ENCODE measurements at places on chromosomes 4 and X. TPM values are rescaled to one million over a fixed set of nuclear protein-coding genes. Genes with fewer than 3 reads are reported as not detected.

GRCh38 chrX:143437439-143437838, 79.8 kb downstream of the SPANXN3 start:
- H3K27ac ChIP-seq = no peak overlapping the region
- H3K4me3 ChIP-seq = no peak overlapping the region
- H3K4me1 ChIP-seq = no peaks in the 10 kb centered on the region
- H3K36me3 ChIP-seq = no peaks in the 10 kb centered on the region

DNA sequence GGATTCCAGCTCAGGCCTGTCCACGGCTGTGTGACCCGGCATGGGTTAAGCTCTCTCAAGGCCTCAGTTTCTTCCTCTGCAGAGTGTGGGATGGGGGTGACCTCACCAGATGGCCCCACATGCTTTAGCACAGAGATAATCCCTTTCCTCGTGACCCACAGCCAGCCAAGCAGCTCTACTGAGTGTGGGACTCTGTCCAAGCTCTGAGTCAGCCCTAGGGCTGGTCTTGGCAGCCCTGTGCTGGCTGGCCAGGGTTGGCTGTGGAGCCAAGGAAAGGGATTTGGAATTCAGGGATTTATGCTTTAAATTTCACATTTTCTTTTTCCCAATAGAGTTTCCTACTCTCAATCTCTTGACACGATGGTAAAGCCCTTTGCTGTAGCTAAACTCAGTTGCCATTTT, 19.7 kb upstream of the SPON2 start:
- no peaks in the 10 kb centered on the region for H3K27me3 ChIP-seq
- no peak overlapping the region for H3K4me3 ChIP-seq
- H3K4me1 ChIP-seq = peaks cover 23% of the 10 kb centered on the region
- peak overlapping the region; percentile 87 for H3K27ac ChIP-seq
- H3K36me3 ChIP-seq = no peaks in the 10 kb centered on the region

- no peak overlapping the region for H3K27ac ChIP-seq
- no peak for DNase-seq
- H3K4me1 ChIP-seq = no peaks in the 10 kb centered on the region
- H3K36me3 ChIP-seq = no peaks in the 10 kb centered on the region
These were observed 32.4 kb downstream of the CCNG2 start for GRCh38 chr4:77189412-77189811.

DNA sequence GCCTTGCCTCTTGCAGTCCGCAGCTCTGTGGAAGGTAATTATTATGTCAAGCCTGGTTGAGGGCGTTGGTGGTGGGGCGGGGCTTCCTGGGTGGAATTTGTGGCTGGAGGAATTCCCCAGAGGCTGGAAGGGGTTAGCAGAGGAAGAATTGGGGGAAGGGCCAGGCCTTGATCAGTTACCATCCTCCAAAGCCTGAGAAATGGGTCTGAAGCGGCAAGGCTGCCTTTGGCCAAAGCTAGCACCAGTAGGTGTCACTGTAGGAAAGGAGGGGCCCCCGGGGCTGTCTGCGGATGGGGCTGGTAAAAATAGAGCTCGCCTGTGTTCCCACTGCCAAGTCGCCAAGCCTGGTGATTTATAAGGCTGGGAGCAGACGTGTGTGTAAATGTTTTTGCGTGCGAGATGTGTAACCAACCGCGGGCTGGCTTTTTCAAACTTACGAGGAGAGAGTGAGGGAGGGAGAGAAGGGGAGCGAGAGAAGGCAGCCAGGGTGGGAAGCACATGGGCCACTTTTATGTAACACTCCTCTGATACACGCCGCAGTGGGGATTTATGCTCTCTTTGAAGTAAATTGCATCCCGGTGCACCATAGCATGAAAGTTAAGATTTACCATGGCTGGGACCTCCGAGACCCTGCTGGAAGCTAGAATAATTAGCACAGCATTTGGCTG, 367.0 kb downstream of the BCOR start:
- peaks cover 12% of the 10 kb centered on the region for H3K4me1 ChIP-seq
- H3K36me3 ChIP-seq = no peaks in the 10 kb centered on the region
- H3K4me3 ChIP-seq = no peak overlapping the region
- H3K27ac ChIP-seq = peak overlapping the region; percentile 45
- no peaks in the 10 kb centered on the region for H3K27me3 ChIP-seq
- DNase-seq = peak; percentile 90

DNA sequence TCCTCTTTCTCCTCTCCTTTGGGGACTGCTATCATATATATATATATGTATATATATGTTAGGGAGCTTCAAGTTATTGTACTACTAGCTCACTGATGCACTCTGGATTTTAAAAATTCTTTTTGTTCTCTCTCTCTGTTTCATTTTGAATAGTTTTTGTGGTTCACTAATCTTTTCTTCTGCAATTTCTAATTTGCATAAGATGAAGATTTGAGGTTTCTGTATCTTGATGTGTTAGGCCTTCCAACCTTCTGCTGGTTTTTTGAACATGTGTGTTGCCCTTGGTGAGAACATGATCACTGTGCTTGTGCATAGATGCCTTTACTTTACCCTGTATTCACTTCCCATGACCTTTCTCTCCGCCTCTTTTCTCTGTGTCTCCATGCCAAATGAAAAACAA, 7.8 kb upstream of the ZNF718 start:
- no peak for DNase-seq
- no peak overlapping the region for H3K27ac ChIP-seq
- no peak overlapping the region for H3K4me3 ChIP-seq
- no peaks in the 10 kb centered on the region for H3K36me3 ChIP-seq
- H3K4me1 ChIP-seq = no peaks in the 10 kb centered on the region

CLCN4 gene
- 4.4 TPM for total RNA-seq

DNA sequence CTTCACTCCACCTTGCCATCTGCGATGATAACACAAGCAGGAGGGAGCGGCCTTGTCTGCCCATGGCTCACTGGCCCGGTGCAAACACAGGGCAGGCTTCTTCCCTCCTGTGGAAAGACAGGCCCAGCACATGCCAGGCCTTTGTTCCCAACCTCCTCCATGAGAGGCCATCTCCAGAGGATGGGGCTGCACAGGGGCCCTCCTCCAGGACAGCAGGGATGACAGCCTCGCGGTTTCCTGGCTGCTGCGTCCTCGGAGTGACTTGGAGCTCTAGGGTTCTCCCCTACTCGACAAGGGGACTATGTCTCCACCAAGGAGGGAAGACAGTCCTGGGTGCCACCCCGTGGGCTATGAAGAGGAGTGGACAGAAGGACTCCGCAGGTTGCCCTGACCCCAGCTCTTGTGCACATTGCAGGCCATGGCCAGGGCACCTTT, 21.8 kb downstream of the RNF212 start:
- H3K4me1 ChIP-seq = no peaks in the 10 kb centered on the region
- H3K27me3 ChIP-seq = no peaks in the 10 kb centered on the region
- no peak for DNase-seq
- H3K27ac ChIP-seq = no peak overlapping the region
- H3K4me3 ChIP-seq = no peak overlapping the region
- no peaks in the 10 kb centered on the region for H3K36me3 ChIP-seq

DNA sequence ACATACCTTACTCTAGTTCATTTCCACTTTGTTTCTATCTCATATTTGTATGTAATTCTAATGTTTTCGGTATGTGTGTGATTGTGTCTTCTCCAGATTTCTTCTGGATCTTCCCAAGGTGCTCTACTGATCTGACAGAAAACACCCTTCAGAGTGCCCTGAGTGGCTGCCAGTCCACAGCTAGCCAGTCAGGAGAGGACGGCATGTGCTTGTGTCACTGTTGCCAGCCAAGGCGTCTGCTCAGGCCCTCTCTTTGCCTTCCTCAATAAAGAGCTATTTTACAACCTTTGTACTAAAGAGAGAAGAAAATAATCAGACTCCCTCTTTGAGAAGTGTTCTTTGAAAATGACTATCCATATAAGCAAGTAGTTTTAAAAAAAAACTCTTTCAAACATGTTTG, 29.0 kb downstream of the CD99L2 start:
- no peaks in the 10 kb centered on the region for H3K27me3 ChIP-seq
- no peak overlapping the region for H3K4me3 ChIP-seq
- H3K4me1 ChIP-seq = no peaks in the 10 kb centered on the region

GRCh38 chr4:52358883-52359321, 300.2 kb downstream of the USP46 start:
- no peaks in the 10 kb centered on the region for H3K36me3 ChIP-seq
- no peak for DNase-seq
- H3K27me3 ChIP-seq = no peaks in the 10 kb centered on the region
- no peak overlapping the region for H3K4me3 ChIP-seq

CXorf65 gene
- total RNA-seq = not detected

SCD5 gene
- 28.0 TPM for total RNA-seq

DNA sequence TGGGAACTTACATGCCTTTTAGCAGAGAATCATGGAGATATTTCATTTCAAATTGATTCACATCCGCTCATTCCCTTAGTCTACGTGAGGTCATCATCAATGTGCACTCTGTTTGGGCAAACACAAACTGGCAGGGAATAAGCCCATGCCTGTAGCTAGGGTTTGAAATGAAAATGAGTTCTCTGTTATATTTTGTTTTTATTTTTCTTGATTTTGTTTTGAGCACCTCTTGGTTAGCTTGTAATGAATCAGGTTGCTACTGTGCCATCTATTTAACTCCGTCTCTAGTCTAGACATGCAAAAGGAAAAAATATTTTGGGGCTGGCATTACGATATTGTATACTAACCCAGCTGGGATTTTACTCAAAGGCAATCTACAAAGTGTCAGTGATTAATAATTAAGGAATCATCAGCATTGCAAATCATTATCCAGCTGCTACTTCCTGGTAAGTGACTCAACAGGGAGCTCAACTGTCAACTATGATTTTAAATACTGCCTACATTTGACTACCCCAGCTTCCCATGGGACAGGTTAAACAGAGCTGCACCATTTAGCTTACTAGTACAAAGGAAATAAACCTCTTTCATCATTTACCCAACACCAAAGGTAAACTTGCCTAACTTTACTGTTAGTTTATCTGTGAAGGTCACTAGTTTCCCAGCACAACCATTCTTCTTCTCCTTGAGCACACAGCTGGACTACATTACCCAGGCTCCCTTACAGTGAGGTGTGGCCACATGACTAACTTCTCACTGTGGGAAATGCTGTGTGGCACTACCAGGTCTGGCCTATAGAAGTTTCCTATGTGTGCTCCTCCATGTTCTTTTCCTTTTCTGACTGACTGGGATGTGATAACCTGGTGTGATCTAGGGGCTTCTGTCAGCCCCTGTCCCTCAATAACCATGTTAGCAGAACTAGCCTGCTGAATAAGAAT, 21.2 kb upstream of the TRPC5OS start:
- DNase-seq = no peak
- H3K27me3 ChIP-seq = no peaks in the 10 kb centered on the region
- H3K27ac ChIP-seq = no peak overlapping the region
- no peaks in the 10 kb centered on the region for H3K4me1 ChIP-seq
- H3K4me3 ChIP-seq = no peak overlapping the region

- peak overlapping the region; percentile 83 for H3K27ac ChIP-seq
- no peak overlapping the region for H3K4me3 ChIP-seq
- H3K4me1 ChIP-seq = peaks cover 4% of the 10 kb centered on the region
- no peaks in the 10 kb centered on the region for H3K36me3 ChIP-seq
- DNase-seq = peak; percentile 15
- no peaks in the 10 kb centered on the region for H3K27me3 ChIP-seq
These were observed 29.6 kb downstream of the PDGFC start for GRCh38 chr4:156941940-156942548.

DNA sequence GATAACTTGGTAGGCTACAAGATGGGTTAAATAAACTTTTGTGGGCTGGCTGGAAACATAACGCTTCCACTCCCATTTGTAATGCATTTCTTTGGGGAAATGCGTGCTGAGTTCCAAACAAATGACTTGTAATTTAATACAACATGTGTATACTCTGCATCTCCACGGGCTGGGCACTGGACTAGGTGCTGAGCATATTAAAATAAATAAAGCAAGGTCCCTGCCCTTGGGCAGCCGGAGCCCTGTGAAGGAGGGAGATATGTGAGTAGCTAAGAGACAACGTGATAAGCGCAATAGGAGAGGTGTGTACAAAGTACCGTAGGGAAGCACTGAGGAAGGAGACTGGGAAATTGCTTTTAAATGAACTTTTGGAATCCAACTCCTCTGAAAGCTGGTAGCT, 147.2 kb upstream of the RBPJ start:
- no peak overlapping the region for H3K4me3 ChIP-seq
- H3K27me3 ChIP-seq = no peaks in the 10 kb centered on the region
- H3K27ac ChIP-seq = no peak overlapping the region
- no peaks in the 10 kb centered on the region for H3K36me3 ChIP-seq
- H3K4me1 ChIP-seq = no peaks in the 10 kb centered on the region

PNMA6F gene
- not detected for total RNA-seq
